Activated naive CD4-positive, alpha-beta T cell treated with anti-CD3 and anti-CD28 coated beads, Interleukin-2, amount 10 ng/mL, durations not matched to agents 7 days and 5 days (primary cell): ENCODE measurements at places on chromosomes 16 and 17.

- no peaks in the 10 kb centered on the region for H3K4me1 ChIP-seq
- H3K4me3 ChIP-seq = no peak overlapping the region
- no peaks in the 10 kb centered on the region for H3K27me3 ChIP-seq
- no peak overlapping the region for H3K27ac ChIP-seq
- no peaks in the 10 kb centered on the region for H3K36me3 ChIP-seq
These were observed 77.7 kb upstream of the KCNJ16 start for GRCh38 chr17:69997332-69997731.

DNA sequence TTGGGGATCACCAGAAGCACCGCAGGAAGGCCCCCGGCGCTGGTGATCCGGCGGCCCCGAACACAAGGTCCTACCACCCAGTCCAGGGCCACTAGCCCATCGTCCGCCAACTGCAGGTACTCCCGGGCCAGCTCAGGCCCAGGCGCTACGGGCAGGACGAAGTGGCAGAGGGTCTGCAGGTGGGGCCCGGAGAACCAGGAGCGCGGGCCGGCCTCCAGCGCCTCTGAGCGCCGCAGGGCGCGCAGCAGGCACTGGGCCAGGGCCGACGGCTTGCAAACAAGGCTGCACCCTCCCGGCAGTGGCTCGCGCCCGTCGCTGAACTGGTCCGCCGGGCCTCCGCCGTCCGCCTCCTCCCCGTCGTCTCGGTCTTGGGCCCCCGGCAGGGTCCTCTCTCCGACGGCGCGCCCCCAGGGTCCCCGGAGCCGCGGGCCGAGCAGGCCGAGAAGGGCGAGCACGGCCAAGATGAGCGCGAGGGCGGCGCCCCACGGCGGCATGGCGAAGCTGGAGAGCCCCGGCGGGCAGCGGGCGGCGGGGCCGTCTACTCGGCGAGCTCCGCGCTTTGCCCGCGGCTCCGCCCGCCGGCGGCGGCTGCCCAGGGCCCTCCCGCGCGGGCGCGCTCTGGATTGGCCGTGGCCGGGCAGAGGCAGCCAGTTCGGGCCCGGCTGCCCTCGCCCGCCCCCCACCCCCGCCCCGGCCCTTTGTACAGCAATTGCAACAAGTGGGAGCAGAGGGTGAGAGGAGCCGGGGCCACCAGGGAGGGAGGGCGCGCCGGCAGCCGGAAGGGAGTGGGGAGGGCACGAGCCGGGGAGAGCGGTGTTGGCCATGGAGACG is at the start of gene ABHD15:
Gene ABHD15, minus strand, starts transcription at position 565 of the 831 bp plus-strand sequence. Its CDS starts 71 bp downstream, at position 494.
- H3K27me3 ChIP-seq = peaks cover 4% of the 10 kb centered on the region
- peak within 1 kb of the TSS; percentile 93 for H3K4me3 ChIP-seq
- peak within 1 kb of the TSS; percentile 99 for H3K27ac ChIP-seq
- H3K4me1 ChIP-seq = peaks cover 50% of the 10 kb centered on the region
- peaks cover 28% of the 10 kb centered on the region for H3K36me3 ChIP-seq

DNA sequence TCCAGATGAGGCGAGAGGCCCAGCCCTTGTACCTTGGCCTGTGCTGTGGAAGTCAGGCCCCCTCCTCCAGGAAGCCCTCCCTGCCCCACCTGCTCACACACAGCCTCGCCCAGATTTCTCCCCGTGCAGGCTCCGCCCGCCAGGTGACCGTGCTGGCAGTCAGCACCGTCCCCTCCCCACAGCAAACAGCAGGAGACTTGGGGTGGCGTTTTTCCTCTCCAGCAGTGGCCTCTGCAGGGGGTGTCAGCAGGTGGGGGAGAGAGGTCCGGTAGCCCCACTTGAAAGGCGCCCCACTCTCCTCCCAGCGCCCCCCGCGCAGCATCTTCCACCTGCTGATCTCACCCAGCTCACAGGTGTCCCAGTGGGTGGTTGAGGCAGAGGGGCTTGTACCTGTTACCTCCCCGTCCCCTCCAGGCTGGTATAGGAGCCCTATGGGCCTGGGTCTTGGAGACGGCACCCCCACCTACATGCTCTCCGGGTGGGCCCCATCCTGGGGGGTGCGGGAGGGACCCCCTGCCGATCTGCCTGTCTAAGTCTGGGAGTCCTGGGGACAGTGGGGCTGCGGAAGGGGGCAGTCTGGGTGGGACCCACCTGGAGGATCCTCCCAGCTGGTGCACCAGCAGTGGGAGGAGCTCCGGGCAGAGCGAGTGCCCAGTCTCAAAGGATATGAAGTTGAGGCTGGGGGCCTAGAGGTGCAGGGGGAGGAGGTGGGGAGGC is 4.2 kb upstream of the C1QTNF8 start:
- no peak overlapping the region for H3K4me3 ChIP-seq
- H3K27me3 ChIP-seq = peaks cover 25% of the 10 kb centered on the region
- no peak overlapping the region for H3K27ac ChIP-seq
- H3K4me1 ChIP-seq = no peaks in the 10 kb centered on the region

GRCh38 chr17:47685556-47686275 is 8.2 kb upstream of the TBKBP1 start:
- no peaks in the 10 kb centered on the region for H3K27me3 ChIP-seq
- peaks cover 52% of the 10 kb centered on the region for H3K36me3 ChIP-seq
- H3K27ac ChIP-seq = peak overlapping the region; percentile 49

DNA sequence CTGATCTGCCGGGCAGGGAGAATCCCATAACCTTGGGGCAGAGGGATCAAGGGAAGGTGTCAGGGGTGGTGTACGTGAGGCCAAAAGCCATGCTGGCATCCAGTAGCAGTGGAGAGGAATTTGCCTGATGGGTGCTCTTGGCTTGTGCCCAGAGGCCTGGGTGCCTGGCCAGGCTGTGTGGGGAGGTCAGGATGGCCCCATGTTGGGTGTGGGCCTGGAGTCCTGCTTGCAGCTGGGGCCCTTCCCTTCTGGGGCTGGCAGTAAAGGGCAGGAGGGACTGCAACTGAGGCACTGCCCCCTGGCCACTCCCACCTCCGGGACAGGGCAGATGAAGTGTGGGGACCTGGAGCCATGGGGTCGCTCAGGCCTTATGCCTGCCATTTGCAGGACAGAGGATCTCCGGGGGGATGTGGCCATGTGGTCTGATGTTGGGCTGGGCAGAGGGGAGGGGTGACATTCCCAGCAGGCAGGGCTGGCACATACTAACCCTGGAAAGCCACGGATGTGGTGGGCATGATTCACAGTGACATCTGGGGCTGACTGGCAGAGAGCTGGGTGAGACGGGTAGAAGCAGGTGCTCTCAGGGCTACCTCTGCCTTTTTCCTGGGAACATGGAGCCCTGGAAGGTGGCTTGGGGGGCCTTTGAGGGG is 3.5 kb downstream of the FMNL1 start:
- peaks cover 49% of the 10 kb centered on the region for H3K36me3 ChIP-seq
- no peaks in the 10 kb centered on the region for H3K27me3 ChIP-seq
- peak overlapping the region; percentile 100 for H3K4me3 ChIP-seq
- peaks cover 62% of the 10 kb centered on the region for H3K4me1 ChIP-seq
- no peak for DNase-seq
